ENCODE measurements at places on chromosomes 2 and 18.

- DNase-seq = no peak
Measured at GRCh38 chr18:7803956-7804469, 236.9 kb downstream of the PTPRM start.

GRCh38 chr2:7795778-7796563, 878.8 kb downstream of the RNF144A start:
- no peak for DNase-seq

DNA sequence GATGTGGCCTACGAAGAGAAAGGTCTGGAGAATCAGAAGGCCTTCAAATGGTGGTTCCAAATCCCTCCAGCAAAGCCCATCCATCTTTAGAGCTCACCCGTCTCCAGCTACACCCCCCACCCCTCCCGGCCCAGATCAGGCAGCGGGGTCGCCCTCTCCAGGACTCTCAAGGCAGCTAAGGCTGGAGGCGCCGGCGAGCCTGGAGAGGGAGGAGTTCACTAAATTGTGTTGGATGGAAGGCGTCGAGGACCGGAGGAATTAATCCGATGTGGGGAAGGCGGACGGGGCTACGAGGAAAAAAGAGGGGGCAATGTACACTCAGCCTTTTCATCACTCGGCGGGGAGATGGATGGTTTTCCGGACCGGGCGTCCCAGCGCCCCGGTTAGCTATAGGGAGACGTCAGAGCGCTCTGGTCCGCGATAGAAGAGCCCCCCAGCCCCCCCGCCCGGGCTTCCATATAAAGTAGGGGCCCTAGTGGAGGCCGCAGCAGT, at the start of gene GRP:
Gene GRP (plus strand): TSS at position 487 of the 492 bp plus-strand sequence. CDS start 108 bp downstream, outside the sequence.
- no peak for DNase-seq

- no peak for DNase-seq
Measured at GRCh38 chr2:2243666-2244065, 87.4 kb downstream of the MYT1L start.

GRCh38 chr2:7927691-7928090, 754.2 kb upstream of the ID2 start:
- no peak for DNase-seq

DNA sequence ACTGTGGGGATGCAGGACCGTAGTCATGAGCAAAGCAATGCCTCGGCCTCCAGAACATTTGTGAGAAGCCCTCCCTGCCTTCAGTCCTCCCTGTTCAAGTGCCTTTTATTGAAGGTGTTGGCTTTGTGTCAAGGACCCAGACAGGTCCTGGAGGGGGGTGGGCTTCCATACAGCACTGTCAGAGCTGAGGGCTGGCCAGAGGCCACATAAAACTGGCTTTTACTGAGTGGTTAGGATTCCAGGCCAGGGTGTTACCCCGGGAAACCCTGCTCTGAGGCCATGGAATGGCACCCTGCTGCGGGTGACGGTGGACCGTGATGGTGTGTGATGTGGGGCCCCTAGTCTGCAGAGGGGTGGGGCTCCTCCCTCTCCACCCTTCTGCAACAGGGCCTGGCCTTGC, 41.6 kb downstream of the TOGARAM2 start:
- DNase-seq = no peak

GRCh38 chr2:189555232-189555631, 25.4 kb downstream of the SLC40A1 start:
- DNase-seq = no peak

DNA sequence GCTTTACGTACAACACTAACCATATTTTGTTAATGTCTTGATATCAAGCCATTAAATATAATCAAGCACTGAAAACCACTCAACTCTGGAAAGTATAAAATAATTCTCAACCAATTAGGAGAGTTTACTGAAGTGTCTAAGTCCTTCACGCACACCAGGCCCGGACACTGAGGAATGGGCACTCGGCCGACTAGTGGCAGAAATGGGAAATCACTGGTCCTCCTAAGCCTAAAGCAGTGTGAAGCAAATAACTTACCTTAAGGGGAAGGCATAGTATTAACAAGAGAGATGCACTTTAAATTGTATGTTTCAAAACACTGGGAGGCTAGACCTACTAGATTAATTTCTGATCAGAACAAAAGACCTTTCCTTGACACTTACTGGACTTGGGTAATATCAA, 45.7 kb downstream of the FAM210A start:
- no peak for DNase-seq

- DNase-seq = no peak
Measured at GRCh38 chr2:15893689-15894480, 46.5 kb upstream of the MYCN start.

GRCh38 chr18:23998820-23999219, 15.7 kb upstream of the TTC39C start:
- DNase-seq = no peak

DNA sequence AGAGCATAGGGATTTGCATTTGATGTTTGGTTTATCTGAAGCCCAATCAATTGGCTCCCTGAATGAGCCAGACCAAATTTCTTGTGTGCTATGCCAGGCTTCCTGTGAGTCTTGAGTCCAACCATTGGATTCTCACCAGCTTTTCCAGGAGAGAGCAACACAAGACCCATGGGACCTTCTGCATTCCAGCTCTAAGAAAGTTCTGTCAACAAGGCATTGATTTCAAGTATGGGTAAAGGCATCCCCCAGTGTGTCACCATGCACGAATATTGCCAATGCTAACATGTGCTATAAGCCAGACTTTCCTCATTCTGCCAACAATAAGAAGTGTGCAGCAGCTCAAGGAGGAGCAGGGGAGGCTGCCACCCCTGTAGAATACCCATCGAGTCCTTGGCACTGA, 266.6 kb downstream of the ETAA1 start:
- no peak for DNase-seq

GRCh38 chr18:6396276-6396675, 18.4 kb downstream of the L3MBTL4 start:
- no peak for DNase-seq

GRCh38 chr2:9844036-9844483, 786 bp downstream of the TAF1B start:
- DNase-seq = no peak

DNA sequence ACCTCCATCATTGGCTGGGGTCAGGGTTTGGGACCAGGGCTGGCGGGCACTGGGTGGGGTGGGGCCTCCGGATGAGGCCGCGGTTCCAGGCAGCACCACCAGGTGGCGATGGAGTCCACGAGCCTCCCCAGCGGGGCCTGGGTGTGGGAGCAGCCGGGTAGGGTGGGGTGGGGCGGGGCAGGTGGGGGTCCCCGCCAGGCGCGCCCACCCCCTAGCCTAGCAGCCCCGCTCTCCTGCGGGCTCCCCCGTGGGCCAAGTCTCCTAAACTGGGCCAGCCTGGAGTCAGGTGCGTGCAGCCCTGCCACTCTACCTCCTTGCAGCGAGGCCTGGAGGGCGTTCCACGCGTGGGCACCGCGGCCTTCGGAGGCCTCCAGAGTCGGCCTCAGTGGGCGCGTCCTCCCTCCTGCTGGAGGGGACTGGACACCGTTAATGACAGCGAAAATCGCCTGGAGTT, 187.5 kb downstream of the TWIST2 start:
- peak; percentile 89 for DNase-seq

- peak; percentile 22 for DNase-seq
Measured at GRCh38 chr2:38554973-38555595, 47.6 kb downstream of the HNRNPLL start.

DNA sequence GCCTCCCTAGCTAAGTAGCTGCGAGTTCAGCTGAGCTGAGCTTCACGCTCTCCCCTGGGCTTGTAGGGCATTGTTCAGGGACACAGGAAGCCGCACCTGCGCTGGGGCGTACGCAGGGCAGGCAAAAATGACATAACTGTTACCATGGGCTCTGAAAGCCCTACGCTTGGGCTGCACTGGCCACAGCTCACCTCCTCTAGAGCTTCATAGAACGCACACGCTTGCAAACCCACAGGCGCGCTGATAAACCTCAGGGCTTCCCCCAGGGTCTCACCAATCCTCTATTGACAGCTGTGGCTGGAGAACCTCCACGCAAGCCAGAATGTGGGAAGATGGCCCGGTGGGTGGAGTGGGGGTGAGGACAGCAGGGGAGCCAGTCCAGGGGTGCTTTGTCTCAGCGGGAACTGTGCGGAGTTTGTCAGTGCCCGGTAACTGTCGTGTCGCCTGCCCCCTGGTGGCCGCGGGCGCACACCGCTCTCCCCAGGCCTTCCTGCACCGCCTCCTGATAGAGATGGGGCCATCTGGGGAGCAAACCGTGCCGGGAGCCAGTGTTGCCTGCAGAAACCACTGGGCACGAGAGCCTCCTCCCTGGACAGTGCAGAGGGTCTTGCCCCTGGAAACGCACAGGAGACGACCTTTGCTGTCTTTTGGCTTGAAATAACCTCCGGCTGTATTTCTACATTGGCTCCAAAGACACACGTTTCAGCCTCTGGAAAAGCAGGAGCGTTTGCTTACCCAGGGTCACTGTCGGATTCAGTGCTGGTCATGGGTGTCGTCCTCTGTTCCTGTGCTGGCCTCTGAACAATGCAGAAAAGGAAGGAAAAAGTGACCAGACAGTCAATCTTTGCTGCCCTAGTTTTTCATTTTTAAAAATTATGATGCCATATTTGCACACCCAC, 17.0 kb upstream of the CIDEA start:
- peak; percentile 84 for DNase-seq

DNA sequence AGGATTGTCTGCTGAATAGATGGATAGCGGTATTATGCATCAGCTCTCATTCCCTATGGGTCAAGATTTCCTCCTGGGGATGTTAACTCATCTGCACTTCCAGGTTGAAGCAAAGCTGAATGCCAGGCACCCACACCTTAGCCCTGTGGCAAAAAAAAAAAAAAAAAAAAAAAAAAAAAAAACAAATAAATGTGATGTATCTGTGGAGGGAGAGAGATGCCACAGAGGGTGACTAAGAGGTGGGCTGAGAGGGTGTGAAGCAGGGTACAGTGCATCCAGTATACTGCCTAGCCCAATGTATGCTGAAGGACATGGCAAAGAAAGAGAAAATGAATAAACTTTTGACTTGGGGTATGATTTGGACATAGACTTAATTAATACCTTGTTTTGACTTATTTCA, 91.4 kb downstream of the COPS8 start:
- DNase-seq = no peak

DNA sequence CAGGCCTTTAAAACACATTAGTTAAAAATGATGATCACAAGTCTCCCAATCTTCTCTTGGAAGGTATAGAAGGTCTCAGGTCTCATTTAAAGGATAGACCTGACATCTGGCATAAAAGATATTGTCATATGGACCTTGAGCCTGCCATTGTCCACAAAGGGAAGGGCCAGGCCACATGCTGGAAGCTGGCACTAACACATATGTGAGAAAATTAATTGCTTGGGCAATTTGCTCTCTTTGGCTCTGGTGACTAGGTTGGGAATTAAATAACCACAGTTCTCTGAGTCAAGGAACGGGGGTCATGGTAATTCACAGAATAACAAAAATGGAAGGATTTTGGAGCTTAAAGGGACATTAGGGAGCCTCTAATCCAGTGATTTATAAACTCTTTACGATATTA, 727.3 kb downstream of the BCL11A start:
- DNase-seq = no peak

DNA sequence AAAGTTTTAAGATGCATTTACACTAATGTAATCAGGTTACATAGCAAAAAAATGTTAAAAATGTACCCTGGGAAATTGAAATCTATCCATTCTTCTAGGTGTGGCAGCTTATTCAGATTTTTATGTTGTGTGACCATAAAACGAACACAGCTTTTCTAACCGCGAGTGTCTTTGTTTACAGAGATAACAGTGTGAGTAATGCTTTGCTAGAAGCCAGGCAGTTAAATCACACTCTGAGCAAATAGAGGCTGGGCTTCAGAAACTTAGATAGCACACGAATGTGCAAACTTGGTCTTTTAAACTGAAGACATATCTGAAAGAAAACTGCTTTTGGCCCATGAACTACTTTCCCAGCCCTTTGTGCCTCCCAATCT, 116.1 kb downstream of the SPTBN1 start:
- peak; percentile 64 for DNase-seq

DNA sequence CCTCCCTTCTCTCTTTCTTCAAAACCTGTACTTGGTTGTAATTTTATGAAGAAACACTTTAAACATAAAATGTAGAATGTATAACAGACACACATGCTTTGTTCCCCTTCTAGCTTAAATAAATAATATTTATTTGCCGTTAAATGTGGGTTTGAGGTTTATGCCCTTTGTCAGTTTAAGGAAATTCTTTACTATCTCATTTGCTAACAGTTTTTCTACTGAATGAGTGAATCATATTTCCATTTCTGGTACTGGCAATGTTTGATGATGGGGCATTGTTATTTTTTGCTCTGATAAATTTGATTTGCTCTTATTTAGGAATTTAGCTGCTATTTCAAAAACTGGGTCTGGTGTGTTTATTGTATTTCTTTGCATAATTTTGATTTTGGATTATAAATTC, 555.6 kb downstream of the CCDC85A start:
- DNase-seq = no peak

- DNase-seq = no peak
Measured at GRCh38 chr2:15010346-15010745, 377.8 kb downstream of the LRATD1 start.

GRCh38 chr2:219520079-219520478, 5.8 kb downstream of the ASIC4 start:
- DNase-seq = peak; percentile 62

GRCh38 chr18:48727681-48728080, 188.8 kb downstream of the CTIF start:
- DNase-seq = no peak
